Activated CD4-positive, alpha-beta T cell treated with anti-CD3 and anti-CD28 coated beads, Interleukin-2, amount 50 U/mL, for 16 hours (primary cell): ENCODE measurements at places on chromosomes 3 and 15.

- DNase-seq, result no peak
Measured at GRCh38 chr15:25787855-25788520, 75.1 kb downstream of the ATP10A start.

DNA sequence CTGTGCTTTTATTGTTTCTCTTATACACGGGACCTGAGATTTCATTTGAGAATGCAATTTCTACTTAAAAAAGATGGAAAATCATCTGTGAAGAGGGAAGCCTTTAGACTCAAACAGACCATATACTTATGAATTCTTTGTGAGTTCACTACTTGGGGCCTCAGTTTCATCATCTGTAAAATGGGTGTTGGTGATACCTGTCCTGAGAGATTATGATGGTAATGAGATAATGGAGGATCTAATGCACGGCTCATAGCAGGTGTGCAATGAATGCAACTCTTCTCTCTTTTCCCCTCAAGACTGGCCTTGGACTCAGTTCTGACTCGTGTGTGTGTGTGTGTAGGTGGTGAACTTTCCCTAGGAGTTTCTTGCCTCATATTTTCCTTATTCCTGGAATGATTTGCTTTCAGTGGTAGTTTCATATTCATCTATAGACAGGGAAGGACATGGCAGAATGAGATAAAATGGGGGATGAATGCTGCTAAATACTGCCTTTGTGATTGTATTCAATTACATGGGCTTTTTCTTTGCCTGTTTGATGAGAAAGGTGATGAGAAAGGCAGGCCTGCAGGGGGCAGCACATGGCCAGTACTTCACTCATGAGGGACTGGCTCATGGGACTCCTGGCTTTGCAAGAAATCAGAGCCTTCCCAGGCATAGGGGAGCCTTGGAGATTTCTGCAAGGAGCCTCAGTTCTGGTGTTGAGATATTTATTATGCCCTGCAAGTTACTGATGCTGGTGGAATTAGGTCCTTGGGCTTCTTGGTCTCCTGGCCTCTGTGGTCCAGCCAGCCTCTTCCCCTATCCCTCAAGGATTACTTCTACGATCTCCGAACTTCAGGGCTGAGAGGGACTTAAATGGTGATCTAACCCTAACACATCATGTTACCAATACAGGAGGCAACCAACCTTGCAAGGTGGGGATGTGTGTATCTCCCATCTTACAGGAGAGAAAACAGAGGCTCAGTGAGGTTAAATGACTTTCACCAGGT, 70.7 kb downstream of the RPLP1 start:
- DNase-seq, result peak; percentile 62

GRCh38 chr15:69725275-69725674, 272.7 kb downstream of the RPLP1 start:
- DNase-seq, result no peak

DNA sequence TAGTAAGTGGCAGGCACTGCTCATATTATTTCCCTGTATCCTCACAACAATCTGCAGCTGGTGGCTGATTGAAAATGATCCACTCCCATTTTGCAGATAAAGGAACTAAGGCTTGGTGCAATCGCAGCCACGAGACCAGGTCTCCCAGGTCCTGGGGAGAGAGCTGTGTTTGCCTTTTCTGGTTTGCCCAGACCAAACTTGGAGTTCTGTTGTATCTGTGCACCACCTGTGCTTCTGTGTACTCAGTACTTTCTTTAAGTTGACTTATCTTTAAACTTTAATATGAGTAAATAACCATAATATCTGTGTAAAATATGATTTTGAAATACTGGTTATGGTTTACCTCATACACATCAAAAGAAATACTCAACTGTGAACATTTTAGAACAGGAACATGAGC, 625.7 kb upstream of the CFAP20DC start:
- no peak for DNase-seq

DNA sequence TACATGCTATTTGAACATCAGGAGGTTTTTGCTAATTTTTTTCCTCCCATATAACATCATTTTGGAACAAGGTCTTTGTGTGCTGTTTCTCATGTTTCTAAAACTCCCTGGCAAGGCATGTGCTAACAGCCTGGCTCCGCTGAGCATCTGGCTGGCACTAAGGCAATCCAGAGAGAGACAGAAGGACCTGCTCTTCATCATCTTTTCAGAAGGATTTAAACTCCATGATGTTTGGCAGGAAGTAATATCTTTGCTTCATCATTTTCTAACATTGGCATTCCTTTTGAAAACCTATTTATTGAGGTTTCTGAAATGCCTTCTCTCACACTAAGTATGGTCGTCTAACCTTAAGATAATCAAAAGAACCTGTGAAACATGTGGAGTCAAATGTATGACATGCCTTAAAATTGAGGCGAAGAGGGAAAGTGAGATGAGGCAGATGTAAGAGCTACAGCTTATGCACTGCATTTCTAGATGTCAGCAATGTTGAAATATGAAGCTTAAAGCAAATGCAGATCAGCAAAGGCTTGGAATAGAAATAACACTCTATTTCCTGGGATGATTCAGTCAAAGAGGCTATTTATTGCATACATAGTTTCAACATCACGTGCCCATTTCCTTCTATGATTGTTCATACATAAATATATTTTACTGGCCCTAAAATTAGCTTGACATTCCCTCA, 592.0 kb downstream of the ZNF385D start:
- DNase-seq, result no peak

GRCh38 chr15:89066280-89066679, 22.0 kb upstream of the ABHD2 start:
- no peak for DNase-seq

- DNase-seq, result no peak
Measured at GRCh38 chr15:66700412-66700801, 1.6 kb upstream of the SMAD6 start.

DNA sequence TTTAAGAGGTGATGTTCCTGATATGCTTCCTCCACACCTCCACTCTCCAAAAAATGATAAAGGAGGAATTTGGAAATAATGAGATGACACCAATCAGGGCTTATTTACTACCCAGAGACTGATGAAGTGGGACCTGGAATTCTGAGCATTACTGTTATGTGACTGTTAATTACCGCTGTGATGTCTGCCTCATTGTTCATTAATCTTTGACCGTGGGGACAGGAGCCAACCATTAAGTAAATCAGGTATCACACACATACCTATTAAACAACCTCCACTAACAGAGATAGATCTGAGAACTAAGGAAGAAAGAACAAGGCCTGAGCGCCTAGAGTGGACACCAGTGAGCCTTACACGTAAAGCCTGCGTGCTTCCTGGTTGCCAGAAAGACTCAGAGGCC, 37.7 kb downstream of the ABHD5 start:
- no peak for DNase-seq

DNA sequence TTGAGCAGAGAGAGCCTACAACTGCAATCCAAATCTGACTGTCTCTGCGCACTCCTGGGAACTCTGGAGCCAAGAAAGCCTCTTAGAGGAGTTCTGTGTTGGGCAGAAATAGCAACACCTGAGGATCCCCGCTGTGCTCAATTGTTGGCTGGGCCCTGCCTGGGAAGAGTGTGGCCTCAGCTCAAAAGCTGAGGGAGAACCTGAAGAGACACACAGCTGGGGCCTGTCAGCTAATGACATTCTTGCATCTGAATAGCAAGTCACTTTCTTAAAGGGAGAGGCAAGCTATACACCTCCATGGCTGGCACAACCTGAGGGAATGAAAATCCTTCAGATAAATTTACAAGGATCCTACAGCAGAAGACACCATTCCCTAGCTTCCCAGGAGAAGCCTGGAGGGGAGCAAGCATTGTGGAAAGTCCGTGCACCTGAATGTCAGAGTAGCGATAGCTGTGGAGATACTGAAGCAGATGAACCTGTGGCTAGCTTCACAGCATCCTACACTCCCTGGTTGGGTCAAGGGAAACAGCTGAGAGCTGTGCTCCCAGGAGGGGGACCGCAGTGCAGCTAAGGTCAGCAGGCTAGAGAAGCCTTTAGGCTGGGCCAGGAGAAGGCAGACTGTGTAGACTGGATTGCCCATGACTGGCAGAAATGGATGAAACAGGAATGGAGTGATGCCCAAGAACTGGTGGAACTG, 159.9 kb upstream of the PFN2 start:
- DNase-seq, result no peak

DNA sequence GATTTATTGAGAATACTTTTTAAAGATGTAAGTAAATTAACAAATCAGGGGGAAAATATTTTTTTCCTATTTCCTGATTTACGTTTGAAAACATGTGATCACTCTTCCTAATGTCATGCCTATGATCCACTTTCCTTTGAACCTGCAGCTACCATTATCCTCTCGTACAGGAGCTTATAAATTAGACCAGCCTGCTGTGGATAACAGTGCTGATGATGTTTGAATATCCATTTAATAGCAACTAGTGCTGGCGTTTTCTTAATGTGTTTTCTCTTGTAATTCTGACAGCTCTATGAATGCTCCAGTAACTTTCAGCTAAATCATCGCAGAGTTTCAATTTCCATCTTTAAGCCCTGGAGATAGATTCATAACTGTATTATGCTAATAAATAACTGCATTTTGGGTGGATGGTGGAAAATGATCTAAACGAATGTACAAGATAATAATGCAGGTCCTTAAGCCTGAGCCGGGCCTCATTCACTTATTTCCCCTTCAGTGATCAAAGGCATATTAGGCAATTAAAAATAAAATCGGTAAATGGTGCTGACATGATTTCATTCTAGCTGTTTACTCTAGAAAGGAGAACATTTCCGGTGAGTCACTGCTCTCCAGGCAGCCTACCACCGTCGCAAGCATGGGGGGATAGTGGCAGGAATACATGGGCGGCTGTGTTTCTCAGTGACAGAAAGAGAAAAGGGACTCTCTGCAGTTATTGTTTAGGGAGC, 58.5 kb upstream of the SLC24A5 start:
- no peak for DNase-seq

- DNase-seq, result no peak
Measured at GRCh38 chr15:79394231-79394630, 37.9 kb upstream of the MINAR1 start.

DNA sequence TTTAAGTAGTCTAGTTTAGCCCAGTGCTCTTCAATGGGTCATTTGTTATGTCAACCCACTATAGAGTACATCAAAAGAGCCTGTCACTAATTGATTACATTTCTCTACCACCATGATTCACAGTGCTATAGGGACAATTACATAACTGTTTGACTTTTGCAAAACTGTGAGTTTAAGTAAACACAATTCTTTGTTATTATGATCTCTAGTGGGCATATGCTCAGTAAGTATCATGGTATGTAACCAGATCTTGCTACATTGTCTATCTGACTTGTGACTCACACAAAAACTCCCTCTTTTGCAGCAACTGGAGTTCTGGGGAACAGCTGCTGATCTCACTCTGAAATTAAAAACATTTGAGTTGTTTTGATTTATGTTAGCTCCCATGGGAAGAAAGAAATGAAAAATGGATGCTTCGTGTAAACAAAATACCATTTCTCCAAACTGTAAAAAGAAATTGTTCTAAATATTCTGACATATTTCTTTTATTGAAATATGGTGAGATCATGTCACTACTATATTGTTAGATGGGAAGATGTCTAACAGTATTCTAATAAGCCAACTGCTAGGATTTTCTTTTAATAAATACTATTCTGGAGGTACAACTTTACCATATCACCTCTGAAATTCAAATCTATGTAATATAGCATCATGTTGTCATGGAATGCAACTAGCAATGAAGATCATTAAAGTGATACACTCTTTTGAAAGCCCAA, 470.4 kb downstream of the ROBO1 start:
- no peak for DNase-seq

DNA sequence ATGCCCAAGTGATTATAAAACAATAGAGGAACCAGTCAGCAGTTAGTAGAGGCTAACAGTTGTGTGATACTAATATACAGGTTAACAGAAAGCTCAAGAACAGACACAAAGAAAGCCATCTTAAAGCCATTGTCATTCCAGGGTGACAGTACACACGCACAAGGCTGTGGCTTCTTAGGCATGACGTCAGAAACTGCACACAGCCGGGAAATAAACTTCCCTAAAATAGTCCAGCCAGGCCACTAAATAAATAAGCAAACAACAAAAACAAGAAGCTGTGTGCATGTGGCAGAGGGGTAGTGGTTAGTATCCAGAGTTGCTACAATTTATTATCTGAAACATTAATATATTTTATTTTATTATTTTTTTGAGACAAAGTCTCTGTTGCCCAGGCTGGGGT, 49.8 kb downstream of the PPCDC start:
- no peak for DNase-seq

GRCh38 chr3:3353153-3353552, 173.7 kb upstream of the CRBN start:
- DNase-seq, result no peak
